ENCODE measurements at places on chromosomes 2 and 18.

GRCh38 chr18:73563345-73563744 is 584.3 kb downstream of the FBXO15 start:
- DNase-seq: no peak

DNA sequence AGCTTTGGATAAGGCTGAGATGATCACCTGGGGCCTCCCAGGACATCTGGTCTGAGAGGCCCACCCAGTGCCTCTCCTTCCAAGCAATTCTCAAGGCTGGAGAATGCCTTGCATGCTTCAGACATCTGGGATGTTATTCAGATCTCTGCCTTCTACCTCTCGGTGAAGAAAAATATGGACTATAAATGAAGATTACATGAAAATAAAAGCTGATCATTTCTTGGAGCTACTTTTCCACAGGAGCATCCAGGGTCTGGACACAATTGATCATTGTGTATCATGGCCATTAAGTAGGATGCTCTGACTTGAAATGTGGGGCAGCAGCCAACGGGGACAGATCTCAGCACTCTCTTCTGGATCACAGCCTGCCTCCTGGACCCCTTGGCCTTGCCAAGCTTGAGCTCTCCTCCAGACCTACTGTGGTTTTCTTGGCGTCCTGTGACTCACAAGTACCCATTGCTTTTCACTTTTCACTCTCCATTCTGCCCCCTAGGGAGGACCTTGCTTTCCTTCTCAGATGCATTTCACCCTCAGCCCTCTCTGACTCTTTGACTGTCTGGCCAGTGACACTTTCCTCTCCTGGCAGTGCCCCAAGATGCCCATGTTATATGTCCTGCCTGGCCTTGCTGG is 203.1 kb downstream of the INSIG2 start:
- DNase-seq: no peak

- DNase-seq: no peak
Observed at GRCh38 chr2:58939388-58939787, 698.3 kb upstream of the FANCL start.

DNA sequence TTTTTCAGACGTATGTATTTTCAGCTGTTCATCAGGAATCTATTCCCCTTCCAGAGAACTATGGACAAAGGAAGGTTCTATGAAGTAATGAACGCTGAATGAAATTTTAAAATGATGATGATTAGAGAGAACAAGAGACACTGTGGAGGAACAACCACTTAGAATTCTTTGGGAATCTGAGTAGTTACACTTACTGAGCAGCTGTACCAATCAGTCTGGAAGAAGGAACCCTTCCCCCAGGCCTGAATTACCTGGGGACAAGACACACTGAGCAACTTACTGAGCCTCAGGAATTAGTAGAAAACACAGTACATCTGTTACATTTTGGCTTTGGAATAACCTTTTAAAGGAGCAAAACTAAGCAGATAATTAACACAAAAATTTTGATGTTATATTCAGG is 1.9 kb downstream of the MSTN start:
- no peak for DNase-seq

DNA sequence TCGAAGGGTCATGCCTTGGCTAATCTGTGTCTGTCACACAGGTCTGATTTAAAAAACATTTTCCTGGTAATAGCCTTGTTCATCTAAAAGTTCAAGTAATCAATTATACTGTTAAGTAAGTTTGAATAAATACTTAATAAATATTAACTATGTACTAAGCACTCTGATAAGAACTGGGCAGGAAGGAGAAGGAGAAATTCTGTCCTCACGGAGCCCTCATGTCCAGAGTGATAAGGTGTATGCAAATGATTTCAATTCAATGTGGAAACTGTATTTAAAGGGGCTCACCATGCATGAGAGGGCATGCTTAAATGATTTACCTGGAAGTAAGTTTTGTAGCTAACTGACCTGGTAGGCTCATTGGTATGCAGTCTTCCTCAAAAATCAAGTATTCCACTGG is 94.0 kb upstream of the LYPD6 start:
- DNase-seq: no peak
